ENCODE measurements at places on chromosomes 1 and 21.

- no peak for DNase-seq
Observed at GRCh38 chr1:35935442-35936388, 4.8 kb downstream of the AGO3 start.

DNA sequence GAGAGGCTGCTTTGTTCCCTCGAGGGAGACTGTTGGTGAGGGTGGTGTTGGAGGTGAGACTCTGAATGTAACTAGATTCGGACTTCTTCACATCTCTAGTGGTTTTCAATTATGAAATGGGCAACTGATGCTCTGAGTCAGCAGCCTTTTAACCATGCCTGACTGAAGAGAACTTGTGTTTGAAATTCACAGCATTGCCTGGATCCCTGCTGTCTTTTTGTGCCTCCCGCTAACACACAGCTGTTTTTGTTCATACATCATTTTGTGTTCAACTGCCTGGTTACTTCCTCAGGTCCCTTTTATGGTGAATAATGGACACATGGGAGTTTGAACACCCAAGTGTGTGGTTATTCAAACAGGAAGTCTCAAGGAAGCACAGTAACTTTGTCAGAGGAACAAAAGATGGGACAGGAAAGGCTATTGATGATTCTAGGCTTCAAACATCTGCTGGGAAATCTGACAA, 16.8 kb downstream of the LAMC1 start:
- no peak for DNase-seq

DNA sequence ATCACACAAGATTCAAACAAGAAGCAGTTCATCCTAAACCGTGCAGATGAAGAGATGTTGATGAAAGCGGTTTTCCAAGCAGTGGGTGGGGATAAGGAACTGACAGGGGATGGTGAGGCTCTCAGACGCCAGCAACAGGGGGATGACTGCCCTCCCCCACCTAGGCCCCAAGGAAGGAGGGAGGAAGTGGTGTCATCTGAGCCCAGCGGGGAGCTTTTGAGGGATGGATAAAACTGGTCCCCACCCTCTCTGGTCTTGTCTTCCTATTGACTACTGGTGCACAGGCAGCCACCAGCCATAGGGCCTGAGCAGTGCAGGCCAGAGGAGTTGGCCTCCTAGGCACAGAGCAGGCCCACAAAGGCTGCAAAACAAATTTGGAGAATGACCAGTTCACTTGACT, 175.5 kb downstream of the HUNK start:
- DNase-seq, result no peak

- DNase-seq, result no peak
Observed at GRCh38 chr1:193456811-193457280, 270.4 kb upstream of the B3GALT2 start.

- peak; percentile 49 for DNase-seq
Observed at GRCh38 chr1:24849672-24850295, 80.3 kb downstream of the RUNX3 start.

DNA sequence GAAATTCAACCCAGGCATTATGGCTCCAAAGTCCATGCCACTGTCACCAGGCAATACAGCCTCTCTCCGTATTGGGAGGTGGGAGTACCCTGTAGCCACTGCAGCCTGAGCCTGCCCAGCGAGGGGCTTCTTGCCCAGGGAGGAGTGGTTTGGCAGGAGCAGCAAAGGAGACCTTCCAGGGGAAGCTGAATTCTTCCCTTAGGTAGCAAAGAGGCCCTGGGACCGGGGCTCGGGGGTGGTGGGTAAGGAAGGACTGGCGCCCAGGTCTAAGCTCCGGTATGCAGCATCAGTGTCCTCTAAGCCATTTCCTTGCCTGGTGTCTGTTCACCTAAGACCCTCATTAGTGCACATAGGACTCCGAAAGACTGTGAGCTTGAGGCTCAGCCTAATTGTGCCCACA, 17.0 kb downstream of the TNNT2 start:
- DNase-seq, result no peak

DNA sequence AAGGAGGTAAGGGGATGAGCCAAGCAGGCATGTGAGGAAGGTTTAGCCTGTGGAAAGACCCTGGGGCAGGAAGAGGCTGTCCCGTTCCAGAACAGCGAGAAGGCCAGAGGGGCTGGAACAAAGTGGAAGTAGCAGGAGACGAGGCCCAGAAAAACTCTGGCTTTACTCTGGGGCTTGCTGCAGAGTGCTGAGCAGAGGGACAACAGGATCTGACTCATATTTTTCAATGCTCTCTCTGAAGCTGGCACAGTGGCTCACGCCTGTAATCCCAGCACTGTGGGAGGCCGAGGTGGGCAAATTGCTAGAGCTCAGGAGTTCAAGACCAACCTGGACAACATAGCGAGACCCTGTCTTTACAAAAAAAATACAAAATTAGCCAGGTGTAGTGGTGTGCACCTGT, 52.4 kb upstream of the PAX7 start:
- DNase-seq, result no peak

DNA sequence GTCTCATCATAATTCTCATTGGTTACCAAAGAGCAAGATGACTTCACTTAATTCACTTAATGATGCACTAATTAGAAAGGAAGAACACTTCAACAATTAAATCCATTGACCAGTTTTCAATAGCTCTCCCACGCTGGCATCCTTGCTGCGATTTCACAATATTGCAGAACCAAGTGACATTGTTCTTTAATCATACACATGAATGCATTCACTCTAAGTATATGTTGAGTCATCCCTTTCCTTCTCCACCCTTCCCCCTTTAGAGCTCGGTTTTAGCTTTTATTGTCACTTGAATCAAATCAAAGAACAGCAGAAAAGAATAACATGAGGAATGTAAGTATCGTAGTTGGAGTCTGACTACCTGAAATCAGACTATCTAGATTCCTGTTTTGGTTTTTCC, 233.6 kb upstream of the FMN2 start:
- DNase-seq, result no peak

- no peak for DNase-seq
Observed at GRCh38 chr1:28328228-28328648, 602 bp upstream of the MED18 start.

DNA sequence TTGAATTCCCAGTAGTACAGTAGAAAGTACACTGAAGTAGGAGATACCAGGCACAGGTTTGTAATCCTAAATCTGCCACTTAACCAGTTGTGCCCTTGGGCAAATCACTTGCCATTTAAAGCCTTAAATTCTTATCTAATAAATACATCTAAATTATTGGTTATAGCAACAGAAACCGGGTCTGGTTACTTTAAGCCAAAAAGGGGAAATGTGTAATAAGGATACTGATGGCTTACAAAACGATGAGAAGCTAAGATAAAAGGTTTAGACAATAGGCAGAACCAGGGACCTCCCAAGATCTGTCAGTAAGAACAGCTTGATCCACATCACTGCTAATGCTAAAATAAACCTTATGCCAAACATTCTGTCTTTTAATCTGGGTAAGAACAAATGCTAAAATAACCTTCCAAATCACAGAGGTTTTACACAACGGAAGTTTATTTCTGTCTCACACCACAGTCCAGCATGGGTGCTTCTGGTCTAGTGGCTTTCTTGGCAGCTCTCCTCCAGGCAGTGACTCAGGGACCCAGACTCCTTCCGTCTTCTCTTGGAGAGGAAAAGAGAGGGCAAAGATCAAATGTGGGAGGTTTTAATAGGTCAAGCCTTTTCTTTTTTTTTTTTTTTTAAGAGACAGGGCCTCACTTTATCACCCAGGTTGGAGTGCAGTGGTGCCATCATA, 16.5 kb upstream of the ZMYM1 start:
- no peak for DNase-seq

GRCh38 chr1:82549841-82550240, 749.1 kb downstream of the ADGRL2 start:
- no peak for DNase-seq

GRCh38 chr1:199096591-199096990, 457.8 kb downstream of the PTPRC start:
- no peak for DNase-seq

GRCh38 chr1:20735581-20736111, 3.1 kb upstream of the SH2D5 start:
- no peak for DNase-seq

DNA sequence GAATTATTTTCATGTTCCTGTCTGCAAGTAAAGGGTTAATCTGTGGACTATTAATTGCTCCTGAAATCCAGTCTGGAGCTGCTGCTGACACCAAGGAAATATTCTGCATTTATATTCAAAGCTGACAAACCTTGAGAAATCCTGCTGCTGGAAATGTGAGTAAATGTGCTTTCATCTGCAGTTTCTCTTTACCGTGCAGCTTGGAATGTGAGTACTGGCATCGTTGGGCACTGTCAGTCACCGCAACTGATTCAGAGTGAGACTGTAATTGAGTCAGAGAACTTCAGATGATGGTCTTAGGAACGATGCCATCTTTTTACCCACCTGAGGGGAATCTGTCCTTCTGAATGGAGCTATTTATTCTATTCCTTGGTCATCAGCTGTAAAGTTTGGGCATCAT, 420.6 kb downstream of the SIPA1L2 start:
- no peak for DNase-seq

- DNase-seq, result no peak
Observed at GRCh38 chr1:77347646-77348045, 65.8 kb downstream of the AK5 start.

DNA sequence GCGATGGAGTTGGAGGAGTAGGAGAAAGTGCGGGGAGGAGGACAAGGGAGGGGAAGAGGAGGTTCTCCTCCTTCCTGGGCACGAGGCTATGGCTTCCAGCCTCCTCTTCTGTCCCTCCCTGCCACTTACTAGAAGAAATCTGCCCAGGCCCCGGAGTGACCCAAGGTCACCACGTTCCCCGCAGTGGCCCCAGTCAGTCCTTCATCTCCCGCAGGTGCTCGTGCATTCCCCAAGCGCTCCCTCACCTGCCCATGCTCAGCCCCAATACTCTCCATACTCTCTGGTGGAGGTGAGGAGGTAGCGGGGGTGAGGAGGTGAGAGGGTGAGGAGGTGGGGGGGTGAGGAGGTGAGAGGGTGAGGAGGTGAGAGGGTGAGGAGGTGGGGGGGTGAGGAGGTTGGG, 85.4 kb downstream of the CCDC185 start:
- DNase-seq, result no peak

GRCh38 chr1:212351588-212352362, 62.9 kb downstream of the PACC1 start:
- DNase-seq, result no peak

DNA sequence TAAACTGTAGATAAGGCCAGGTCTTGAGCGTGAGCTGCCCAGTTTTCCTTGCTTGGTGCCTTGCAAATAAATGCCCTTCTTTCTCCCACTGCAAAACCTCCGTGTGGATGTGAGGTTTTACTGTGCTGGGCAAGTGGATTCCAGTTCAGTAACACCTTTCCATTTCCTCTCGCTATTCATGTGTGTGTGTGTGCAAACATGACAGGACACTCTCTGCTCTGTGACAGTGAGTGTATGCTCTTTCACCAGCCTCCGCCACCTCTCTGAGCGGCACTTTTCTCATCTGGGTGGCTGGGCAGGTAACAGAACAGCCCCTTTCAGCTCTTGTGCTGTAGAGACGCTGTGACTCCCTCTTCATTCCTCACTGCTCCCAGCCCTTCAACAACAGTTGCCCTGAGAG, 23.9 kb downstream of the CNIH3 start:
- no peak for DNase-seq

DNA sequence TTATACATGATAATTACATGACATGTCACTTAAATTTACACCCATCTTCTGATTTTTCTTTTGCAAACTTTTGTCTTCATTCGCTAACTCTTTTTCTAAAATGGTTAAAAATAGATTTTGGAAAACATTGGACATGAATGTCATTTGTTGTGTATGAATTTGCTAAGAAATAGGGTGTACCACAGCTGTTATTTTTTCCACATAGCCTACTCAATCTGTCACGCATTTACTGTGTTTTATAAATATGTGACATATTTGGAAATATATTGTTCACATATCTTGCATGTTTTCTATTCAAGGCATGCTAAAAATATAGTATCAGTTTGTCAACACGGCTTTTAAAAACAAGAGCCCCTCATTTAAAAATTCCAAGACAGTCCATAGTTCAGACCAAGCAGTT, 47.9 kb upstream of the TARBP1 start:
- DNase-seq, result no peak

- DNase-seq, result no peak
Observed at GRCh38 chr1:92837062-92837461, 5.2 kb downstream of the RPL5 start.

DNA sequence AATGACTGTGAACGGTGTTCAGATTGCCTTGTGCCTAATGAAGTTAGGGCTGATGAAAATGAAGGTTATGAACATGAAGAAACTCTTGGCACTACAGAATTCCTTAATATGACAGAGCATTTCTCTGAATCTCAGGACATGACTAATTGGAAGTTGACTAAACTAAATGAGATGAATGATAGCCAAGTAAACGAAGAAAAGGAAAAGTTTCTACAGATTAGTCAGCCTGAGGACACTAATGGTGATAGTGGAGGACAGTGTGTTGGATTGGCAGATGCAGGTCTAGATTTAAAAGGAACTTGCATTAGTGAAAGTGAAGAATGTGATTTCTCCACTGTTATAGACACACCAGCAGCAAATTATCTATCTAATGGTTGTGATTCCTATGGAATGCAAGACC, 96.6 kb downstream of the ZFYVE9 start:
- no peak for DNase-seq

DNA sequence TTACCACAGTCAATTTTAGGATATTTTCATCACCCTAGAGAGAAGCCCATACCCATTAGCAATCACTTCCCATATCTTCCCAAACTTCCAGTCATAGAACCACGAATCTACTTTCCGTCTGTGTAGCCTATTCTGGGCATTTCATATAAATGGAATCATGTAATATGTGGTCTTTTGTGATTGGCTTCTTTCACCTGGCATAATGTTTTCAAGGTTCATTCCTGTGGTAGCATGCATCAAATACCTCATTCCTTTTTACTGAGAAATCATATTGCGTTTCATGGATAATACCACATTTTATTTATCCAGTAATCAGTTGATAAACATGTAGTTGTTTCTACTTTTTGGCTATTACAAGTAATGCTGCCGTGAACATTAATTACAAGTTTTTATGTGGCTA, 21.5 kb downstream of the DESI2 start:
- no peak for DNase-seq

- DNase-seq, result no peak
Observed at GRCh38 chr1:172938681-172939080, 112.1 kb downstream of the TNFSF18 start.

DNA sequence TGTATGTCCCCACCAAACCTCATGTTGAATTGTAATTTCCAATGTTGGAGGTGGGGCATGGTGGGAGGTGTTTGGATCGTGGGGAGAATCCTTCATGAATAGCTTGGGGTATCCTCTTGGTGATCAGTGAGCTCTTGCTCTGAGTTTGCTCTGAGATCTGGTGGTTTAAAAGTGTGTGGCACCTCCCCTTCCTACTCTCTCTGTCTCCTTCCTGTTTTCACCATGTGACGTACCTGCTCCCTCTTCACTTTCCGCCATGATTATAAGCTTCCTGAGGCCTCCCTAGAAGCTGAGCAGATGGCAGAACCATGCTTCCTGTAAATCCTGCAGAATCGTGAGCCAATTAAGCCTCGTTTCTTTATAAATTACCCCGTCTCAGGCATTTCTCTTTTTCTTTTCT, 40.0 kb upstream of the OSBPL9 start:
- DNase-seq, result no peak

Data from right kidney (tissue), 9 donors.